ENCODE measurements at places on chromosomes 6 and 20.

DNA sequence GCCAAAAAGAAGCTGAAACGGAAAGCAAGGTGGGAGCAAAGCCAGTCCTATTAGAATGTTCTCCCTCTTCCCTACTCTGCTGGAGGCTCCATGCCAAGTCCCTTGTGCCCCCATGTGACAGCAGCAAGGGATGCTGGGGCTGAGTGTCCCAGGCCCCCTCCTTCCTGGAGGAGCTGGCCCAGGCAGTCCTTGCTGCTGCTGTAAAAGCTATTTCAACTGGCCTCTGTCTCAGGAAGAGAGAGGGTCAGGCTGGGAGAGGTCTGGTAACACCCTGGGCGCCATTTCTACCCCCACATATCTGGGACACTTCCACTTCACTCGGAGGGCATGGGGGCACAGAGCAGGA lies 25.0 kb downstream of the TTBK1 start:
- no peak for DNase-seq

DNA sequence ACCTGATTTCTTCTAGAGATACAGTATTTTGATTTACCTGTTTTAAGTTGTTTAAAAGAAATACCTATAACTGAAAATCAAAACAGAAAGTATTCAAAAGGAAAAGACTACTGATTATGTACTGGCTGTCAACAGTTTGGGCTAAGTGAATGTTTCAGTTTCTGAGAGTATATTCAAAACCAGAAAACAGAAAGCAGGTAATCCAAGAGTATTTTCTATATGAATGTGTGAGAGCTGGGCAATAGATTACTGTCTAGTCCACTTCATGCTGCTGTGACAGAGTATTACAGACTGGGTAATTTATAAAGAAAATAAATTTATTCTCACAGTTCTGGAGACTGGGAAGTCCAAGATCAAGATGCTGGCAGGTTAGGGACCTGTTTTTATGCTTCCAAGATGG lies 261.0 kb downstream of the ARHGAP18 start:
- DNase-seq: no peak

DNA sequence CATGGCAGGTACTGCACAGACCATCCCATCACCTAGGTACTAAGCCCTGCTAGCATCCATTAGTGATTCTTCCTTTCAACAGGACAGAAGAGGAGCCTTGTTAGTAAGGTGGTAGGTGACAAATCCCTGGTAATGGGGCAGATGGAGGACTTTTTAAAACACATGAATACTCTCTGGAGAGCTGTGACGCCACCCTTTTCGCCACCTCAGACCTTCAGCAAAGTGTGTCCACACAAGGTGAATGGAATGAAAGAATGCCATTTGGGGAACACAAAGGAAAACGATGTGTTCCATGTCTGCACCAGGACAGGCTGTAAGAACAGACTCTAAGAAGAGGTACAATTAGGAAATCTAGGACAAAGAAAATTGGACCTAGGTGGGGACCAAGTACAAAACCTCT lies 110.5 kb upstream of the CARMIL1 start:
- DNase-seq: no peak

- DNase-seq: no peak
Measured at GRCh38 chr6:153790876-153791473, 248.1 kb upstream of the OPRM1 start.

DNA sequence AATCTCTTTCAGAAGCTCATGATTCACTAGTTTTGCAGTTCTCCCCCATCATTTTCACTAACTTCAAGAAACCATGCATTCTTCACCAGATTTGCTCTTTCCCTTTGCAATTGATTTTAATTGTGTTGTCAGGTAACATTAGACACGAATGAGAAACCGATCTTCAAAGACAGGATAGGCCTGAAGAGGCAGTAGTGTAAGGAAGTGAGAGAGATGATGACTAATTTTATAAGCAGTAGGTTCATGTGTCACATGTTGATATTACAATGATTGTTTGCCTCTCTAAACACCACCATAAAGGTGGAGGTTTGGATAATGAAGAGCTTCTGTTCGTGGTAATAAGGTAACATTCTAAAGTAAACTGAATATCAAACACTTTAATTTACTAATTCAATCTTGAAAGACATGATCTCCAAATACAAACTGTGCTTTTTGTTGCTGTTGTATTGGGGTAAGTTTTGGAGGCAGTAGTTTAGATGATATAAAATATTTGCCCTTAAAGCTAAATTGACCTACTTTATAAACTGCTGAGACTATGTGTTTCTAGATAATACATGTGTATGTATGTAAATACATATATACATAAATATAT lies 207.2 kb downstream of the PHACTR1 start:
- no peak for DNase-seq

DNA sequence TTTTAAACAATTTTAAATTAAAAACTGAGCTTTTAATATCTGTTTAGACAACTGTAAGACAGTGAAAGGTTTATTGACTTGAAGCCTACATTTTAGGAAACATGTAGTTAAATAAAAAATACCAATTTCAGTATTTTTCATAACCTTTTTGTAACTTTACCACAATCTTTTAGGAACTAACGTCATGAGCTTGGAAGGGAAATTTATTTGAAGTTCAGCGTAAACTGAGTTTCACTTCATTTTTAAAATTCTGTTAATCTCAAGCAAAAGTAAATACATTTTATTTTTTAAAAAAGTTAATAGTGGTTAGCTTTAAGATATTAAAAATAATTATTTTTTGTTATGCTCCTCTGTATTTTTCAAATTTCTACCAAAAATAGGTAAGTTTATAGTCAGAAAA lies 5.5 kb downstream of the CST7 start:
- DNase-seq: no peak

- no peak for DNase-seq
Measured at GRCh38 chr6:42193491-42193894, 1.3 kb downstream of the GUCA1B start.

DNA sequence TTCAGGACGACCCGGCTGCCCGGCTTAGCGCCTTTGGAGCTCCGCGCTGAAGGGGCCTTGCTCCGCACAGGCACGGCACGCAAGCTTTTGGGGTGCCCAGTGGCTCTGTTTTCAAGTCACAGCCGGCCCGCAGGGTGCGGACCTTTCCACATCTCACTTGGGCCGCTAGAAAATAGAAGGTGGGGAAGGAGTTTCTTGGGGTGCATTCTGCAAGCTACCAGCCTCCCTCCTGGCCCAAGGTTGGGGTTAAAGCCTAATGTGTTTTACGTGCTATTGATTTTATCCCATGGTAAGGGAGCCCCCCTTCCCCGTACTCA lies 561 bp downstream of the KAT14 start:
- DNase-seq: no peak

DNA sequence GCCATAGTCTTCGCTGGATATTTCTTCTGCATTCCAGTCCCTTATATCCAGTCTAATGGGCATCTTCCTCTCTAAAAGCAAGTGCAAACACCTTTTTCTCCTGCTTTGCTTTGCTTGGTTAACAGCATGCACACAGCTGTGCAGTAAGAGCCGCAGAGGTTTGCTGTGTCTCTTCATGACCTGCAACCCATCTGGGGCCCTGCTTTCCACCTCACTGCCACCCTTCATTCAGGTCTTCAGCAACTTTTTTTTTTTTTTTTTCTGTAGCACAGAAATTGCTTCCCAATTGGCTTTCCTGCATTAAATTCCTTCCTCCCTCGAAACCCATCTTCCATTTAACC lies 14.4 kb downstream of the NEDD9 start:
- no peak for DNase-seq

- no peak for DNase-seq
Measured at GRCh38 chr6:37663019-37663810, 34.5 kb downstream of the MDGA1 start.

DNA sequence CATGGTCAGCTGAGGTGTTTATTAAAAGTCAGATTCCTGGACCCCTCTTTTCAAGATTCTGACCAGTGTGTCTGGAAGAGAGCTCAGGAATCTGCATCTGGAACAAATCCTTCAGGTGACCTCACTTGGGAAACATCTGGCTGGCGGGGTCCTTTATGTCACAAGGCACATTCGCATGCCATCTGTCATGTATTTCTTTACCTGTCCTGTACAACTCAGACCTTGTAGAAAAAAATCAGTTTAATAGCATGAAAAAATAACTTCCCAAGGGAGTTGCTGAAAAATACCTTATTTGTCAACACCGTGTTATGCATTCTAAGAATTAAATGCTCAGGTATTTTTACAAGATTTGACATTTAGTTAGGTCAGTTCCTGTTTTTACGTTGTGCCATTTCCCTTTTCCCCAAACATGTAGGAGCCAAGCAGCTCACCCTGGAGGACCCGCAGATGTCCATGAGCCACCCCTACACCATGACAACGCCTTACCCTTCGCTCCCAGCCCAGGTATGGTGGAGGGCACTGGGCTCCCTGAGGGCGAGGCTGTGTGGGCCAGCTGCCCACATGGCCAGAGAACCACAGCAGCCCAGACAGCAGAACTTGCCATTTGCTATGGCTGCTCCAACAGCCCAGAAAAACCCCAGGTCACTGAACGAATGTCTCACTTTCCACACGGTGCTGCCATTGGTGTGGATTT lies 4.0 kb downstream of the IRF4 start:
- no peak for DNase-seq

- no peak for DNase-seq
Measured at GRCh38 chr20:7858734-7859250, 81.5 kb downstream of the HAO1 start.

DNA sequence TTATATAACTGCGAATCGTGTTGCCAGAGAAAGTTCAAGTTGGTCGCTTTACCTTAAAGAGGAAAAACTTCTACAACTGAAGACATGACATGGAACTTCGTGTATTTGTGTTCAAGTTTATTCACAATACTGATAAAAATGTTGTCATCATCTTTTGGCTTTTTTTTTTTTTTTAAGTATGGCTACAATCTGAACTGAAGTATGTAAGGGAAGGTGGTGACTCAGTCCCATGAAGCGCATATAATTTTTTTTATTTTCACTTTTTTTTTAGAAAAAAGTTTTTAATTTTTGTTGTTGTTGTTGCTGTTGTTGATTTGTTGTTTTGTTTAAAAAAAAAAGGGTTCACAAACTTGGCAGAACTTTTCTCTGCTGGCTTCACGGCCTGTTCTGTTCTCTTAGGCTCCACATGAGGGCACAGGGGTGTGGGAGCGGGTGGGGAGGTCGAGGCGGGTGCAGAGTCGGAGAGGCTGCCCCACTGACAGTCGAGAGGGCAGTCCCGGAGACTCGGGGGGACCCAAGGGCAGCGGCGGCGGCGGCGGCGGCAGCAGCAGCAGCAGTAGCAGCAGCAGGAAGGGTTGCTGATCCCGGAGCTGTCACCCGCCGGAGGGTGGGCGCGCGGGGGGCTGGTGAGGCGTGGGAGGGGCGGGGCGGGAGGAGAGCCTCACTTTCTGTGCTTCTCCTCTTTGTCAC lies 17.0 kb downstream of the TFAP2A start:
- DNase-seq: no peak

- DNase-seq: no peak
Measured at GRCh38 chr6:158765499-158766068, 53.6 kb downstream of the EZR start.

- no peak for DNase-seq
Measured at GRCh38 chr20:31781945-31782344, 37.2 kb upstream of the MYLK2 start.

DNA sequence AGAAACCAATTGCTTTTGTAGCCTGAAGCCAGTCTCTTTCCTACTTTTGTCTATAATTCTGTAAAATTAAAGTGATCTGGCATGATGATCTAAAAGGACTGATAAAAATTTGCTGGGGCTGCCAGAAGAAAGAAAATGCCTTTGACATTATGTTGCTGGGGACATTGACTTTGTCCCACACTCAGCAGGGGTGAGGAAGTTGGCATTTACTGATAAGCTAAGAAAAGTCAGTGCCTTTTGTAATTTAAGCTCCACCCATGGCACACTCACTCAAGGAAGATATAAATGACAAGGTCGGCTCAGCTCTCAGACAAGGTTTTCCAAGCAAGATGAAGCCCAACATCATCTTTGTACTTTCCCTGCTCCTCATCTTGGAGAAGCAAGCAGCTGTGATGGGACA lies at the start of gene SEMG1:
SEMG1 (plus strand) TSS at position 309 of the 400 bp plus-strand sequence; CDS start at position 330, 21 bp downstream.
- no peak for DNase-seq

DNA sequence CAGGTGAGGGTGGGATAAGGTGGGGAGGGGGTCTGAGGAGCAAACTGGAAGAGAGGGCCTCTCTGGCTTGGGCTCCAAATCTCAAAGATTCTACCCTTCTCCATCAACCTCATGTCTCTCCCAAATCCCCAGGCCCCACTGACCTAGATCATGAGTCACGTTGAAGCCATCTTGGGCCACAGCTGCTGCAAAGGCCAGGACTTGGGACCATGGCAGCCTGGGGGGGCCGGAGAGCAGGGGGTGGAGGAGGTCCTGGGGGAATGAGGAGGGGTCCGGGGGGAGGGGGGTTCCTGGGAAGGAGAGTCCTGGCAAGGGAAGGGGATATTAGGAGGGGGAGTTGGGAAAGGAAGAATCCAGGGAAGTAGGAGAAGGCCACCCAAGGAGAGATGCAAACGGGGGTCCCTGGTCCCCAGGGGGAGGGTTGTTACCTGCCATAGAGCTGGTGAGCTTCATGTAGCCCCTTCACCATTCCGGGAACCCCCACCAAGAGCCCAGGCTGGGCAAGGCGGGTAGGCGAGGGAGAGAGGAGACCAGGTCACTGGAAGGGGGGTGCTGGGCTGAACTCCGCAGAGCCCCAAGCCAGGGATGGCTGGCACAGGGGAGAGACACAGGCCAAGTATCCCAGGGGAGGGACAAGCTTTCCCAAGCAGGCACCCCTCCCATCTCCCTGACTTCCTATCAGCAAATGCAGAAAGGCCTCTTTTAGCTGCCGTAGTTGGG lies 12.7 kb downstream of the GGT7 start:
- no peak for DNase-seq

- no peak for DNase-seq
Measured at GRCh38 chr20:63142933-63143332, 73.0 kb downstream of the YTHDF1 start.

Data from HuH-7 (cell line).